ENCODE measurements at places on chromosomes 11 and 22. TPM values are rescaled to one million over a fixed set of nuclear protein-coding genes. Genes with fewer than 3 reads are reported as not detected.

OR52N4 gene
- 0.89 TPM for total RNA-seq

GRCh38 chr22:36385491-36386350, 2.0 kb downstream of the MYH9 start:
- DNase-seq = peak; percentile 74

GLB1L2 gene
- 9.4 TPM for total RNA-seq

APOL4 gene
- total RNA-seq = 14.3 TPM

DNA sequence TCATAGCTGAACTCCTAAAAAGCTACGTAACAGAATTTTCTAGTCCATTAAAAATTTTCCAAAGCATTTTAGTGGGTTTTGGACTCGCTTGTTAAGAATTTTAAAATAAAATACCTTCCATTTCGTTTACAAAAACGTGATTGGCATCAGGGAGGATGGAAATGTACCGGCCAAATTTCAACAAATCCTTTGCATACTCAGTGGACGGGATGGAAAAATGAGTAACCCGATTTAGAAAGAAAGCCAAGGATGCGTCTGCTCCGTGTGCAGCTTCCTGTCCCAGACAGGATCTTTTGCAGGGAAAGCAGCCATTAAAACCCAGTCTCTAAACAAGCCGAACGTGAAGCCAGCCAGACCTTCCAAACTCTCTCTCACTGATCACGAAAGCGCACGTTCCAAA, 15.6 kb downstream of the TMEM184B start:
- DNase-seq = no peak

DTX4 gene
- 58.7 TPM for total RNA-seq

DNA sequence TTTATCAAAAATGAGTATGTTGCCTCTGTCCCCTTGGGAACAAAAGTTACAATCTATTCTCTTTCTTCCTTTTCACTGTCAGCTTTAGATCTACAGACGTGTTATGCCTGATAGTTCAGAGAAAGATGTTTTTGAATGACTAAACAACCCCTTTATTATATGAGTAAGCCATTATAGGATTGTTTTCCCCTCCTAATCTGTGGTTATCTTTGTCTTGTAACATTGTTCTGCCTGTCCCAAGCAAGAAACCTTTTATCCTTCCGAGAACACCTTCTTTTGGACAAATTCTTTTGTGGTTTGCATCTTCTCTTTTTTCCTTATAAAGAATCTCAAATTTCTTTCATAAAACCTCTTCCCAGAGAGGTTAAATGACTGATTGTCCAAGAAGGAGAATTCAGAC, 208.4 kb downstream of the DDX10 start:
- DNase-seq = no peak

SLC22A6 gene
- total RNA-seq = not detected

GRCh38 chr22:50114221-50115021, 24.6 kb downstream of the MOV10L1 start:
- DNase-seq = no peak

DNA sequence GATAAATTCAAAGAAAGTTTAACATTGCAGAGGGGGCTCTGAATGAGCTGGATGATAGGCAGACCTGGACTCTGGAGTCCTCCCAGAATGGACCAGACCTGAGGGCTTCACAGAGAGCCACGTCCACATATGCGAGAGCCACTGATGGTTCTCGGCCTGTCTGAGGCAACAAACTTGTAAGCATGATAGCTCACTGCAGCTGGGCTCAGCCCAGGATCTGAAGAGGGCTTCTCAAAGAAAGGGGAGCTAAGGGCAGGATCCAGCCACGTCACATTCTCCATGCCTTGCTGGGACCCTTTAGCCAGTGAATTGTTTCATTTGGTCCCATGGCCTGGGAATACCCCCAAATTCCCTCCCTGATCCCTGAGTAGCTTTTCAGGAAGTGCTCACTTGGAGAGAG, 98.9 kb downstream of the ATXN10 start:
- DNase-seq = no peak

DNA sequence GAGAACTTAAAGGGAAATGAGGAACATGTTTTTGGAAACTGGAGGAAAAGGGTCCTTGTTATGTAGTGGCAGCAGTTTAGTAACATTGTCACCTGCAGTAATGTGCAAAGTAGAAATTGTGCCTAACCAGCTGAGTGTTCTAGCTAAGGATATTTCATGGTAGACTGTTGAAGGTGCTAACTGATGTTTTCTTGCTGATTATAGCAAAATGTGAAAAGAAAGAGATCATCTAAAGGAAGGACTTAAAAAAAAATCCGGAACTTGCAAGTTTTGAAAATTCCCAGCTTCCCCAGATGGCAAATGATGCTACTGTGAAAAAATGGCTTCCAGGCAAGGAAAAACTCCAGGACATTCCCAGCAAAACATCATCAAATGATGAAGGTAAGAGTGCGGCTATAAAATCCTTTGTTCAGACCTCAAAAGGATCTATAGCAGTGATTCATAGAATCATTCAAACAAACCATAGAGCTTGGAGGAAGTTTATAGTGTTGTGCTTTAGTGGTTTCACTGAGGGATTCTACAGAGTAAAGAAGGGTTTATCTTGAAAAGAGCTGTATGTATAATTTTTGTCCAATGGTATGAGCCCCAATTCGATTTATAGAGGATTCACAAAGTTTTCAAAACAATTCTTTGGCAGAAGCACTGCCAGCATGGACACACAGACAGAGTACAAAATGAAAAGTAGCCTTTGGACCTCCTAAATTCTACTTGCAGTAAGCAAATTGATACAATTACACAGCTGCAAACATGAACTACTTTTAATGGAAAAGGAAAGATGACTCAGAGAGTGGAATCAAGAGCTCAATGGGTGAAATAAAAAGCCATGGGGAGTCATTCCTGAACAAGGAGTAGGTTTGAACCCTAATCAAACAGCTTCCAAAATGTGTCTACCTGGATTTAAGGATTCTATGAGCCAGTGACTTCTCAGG, 4.3 kb upstream of the TRIM44 start:
- no peak for DNase-seq

LINC01488 gene
- total RNA-seq = not detected

GRCh38 chr22:30832407-30832987, 136.1 kb downstream of the MORC2 start:
- DNase-seq = no peak

ANO1 gene
- 6.9 TPM for total RNA-seq

DNA sequence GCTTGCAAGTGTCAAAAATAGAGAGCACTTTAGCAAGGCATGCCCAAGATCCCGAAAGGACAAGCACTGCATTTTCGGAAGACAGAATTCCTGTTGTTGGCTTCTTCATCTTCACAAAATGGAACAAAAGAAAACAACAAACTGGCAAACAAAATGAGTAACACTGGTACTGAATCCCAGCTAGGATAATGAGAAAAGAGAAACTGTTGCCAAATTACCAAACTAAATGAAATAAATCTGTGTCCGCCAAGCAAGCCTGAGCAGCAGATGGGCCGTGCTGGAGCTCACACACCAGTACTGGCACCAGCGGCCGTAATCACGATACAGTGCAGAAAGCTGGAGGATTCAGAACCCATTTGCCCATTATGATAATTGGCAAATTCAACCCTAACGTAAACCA, 30.6 kb downstream of the TUB start:
- no peak for DNase-seq

PARVG gene
- 315 TPM for total RNA-seq

- peak; percentile 16 for DNase-seq
Observed at GRCh38 chr11:45834298-45834756, 12.9 kb upstream of the CRY2 start.

ANO9 gene
- total RNA-seq = 24.5 TPM

DNA sequence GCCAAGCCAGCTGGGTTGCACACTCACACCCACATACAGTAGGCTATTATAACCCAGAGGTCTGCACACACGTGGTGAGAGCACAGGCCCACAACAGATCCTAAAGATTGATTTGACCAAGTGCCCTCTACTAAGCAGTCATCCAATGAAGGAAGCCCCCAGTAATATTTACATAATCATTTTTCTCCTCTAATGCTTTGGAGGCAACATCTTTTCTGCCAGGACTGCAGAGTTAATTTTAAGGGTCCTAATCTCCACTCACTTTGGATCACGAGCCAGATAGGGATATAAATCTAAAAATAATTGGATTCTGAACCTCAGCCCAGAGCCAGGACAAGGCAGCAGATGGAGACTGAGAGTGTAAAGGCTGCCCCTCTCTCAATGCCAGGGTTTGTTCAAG, 49.1 kb upstream of the MTNR1B start:
- no peak for DNase-seq

DNA sequence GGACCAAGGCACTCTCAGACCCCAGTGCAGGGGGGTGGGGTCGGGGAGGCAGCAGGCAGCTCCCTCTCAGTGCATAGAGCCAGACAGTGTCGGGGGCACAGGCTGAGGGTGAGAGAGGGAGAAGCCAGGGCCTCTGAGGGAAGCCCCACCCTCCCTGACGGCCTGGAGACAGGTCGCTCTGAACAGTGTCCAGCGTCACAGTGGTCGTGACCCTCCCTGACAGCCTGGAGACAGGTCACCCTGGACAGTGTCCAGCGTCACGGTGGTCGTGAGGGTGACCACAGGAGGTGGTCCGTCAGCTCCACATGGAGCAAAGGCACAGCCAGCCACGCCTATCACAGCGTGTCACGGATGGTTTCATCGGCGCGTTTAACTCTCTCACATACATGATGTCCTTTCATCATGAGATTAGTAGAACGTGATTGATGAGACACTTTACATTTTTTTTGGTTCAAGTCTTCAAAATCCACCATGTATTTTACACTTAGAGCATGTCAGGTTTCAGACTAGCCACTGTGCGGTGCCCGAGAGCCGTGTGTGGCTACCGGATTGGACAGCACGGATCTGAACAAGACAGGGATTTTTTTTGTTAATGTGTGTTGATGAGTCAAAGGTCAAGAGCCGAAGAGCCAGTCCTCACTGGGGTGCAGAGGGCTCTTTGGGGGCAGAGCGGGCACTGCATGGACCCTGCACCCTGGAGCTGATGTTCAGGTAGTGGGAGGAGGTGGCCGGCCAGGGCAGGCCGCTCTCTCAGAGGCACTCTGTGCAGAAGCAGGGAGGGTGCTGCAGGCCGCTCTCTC, 23.9 kb upstream of the PANX2 start:
- DNase-seq = peak; percentile 49

EXPH5 gene
- total RNA-seq = 12.8 TPM

DNA sequence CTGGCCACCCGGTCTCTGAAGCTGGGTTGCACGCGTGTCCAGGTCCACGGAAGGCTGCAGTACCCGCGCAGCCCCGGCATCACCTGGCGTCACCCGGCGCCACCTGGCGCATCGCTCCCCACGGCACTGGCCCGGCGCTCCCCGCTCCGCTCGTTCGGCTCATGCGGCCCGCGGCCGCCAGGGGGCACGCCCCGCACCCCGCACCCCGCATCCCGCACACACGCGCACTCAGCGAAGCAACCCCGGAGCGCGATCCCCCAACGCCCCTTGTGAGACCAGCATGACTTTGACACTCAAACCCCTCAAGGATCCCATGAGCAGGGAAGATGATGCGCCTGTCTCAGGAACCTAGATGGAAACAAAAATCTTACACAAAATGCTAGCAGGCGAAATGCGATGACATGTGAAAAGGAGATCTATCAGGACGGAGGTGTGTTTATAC, 11.9 kb downstream of the B3GNT6 start:
- DNase-seq = peak; percentile 94

DNA sequence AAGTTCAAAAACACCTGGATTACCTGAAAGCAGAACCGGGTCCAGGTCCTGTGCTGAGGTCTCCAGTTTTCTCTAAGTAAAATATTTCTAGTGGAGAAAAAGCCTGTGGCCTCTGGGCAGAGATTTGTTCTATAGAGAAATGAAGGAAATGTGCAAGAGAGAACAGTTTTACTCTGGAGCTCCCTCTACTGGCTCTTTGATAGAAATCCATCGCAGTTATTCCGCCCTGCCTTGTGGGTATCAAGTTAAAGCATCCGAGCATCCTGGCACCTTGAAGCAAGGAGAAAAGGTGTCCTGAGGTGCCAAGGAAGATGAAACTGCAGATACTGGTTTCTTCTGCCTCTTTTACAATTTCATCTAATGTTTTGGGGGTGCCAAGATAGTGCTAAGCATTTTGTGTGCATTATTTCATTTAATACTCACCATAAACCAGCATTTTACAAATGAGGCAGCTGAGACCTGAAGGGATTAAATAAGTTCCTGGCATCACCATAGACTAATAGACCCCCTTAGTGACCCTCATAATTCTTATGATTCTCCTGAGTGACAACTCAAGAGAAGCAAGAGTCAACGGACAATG, 113.1 kb upstream of the HSD17B12 start:
- no peak for DNase-seq

GRCh38 chr11:130725421-130726233, 190.7 kb downstream of the SNX19 start:
- no peak for DNase-seq

- no peak for DNase-seq
Observed at GRCh38 chr11:44763121-44763820, 36.5 kb downstream of the TSPAN18 start.

- DNase-seq = no peak
Observed at GRCh38 chr11:6611092-6611962, 689 bp downstream of the TAF10 start.

DNA sequence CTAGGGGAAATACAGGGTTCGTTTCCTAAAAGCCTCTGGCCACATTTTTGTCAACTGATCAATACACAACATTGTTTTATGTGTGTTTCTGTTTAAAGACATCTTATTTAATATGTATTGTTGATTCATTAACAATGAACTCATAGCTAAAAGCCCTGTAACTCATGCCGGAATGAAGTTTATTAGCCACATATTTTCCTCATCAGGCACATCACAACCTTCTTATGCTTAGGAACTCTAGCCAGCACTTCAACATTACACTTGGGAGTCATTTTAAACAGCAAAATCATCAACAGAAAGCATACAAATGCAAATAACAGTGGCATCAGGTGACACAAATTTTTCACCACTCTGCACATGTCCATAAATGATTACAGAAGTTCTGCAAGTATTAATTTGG, 15.1 kb upstream of the BLID start:
- no peak for DNase-seq

DNA sequence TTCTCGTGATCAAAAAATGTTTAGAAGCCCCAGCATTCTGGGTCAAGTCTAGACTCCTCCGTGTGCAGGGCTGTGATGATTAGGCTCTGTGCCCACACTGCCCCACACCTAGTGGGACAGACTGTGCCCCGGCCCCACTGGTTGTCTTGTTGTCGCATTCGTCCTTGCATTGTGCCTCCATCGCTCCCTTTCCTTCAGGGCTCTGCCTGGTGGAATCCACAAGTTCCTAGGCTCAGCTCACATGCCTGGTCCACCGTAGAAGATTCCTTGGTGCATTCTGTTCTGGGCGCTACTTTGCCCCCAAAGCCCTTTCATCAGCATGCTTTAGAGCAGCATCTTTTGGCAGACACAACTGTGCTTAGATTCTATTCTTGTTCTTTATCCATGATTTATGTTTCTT, 23.5 kb upstream of the THY1 start:
- DNase-seq = no peak

GRCh38 chr22:19730655-19731360, 7.5 kb downstream of the GP1BB start:
- DNase-seq = peak; percentile 81

TUBA8 gene
- 0.61 TPM for total RNA-seq
